ENCODE measurements at places on chromosomes 12 and 14.

DNA sequence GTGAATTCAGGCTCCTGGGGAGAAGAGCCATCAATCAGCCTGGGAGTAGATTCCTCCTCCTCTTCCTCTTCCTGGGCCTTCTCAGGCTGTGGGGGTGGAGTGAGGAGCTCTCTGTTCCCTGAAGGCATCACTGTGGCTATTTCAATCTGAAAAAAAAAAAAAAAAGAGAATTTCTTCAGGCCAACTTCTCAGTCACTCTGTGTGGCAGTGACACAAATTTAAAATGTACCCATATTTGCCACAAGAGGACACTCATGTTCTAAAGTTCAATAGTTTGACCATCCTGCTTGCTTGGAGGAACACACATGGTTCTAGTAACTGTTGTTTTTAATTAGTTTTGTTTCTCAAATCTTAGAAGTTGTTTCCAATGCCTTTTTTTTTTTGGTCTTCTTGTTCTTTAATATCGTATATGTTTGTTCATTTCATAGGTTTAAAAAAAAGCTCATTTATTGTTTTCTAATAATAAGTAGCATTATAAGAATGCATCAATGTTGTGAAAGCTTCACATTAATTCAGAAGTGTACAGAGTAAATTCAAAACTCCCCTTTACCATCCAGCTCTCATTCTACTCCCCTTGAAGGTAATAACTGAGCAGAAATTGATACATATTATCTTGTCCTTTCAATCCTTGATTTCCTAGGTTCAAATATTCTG lies 23.3 kb upstream of the CCER1 start:
- DNase-seq: no peak

- DNase-seq: no peak
Measured at GRCh38 chr14:61567838-61568571, 127.3 kb upstream of the HIF1A start.

- DNase-seq: no peak
Measured at GRCh38 chr12:132366341-132366861, 37.0 kb upstream of the GALNT9 start.

DNA sequence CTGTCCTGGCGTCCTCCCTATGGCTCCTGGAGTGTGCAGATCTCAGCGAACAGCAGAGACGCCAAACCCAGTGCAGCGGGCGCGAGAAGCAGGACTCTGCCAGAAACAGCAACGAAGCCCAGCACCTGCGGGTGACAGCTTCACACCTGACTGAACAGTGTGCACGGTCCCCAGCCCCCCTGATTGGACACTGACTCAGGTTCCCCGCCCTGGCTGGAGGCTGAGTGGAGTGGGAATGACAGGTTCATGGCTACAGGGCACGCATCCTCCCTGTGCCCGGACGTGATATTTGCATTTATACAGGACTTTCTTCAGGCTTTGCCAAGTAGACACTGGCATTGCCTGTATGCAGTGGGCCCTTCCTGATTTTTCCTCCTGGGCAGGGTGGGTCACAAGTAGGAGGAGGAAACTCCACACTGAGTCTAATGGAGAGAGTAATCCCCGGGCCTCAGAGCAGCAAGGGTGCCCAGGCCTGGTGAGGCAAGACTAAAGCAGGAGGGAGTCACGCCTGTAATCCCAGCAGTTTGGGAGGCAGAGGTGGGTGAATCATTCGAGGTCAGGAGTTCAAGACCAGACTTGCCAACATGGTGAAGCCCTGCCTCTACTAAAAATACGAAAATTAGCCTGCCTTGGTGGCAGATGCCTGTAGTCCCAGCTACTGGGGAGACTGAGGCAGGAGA lies 71.6 kb downstream of the ASCL4 start:
- DNase-seq: no peak
